ENCODE measurements at places on chromosomes 1 and 21. TPM values are rescaled to one million over a fixed set of nuclear protein-coding genes. Genes with fewer than 3 reads are reported as not detected.

DNA sequence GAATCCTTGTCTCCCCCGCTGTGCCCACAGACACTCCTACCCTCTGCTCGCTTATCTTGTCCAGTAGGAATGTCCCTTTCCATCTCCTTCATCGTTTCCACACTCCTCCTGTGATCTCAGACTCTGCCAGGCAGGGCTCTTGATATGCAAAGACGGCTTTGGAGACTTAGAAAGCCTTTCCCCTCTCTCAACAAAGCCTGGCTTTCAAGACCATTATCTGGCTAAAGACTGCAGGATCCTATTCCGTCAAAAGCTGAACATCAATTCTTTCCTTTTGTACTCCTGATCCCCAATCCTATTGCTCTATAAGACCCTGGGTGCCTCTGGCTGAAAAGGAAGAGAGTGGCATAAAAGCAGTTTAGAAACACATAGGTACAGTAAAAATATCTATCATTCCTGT lies 63.9 kb downstream of the SDC3 start:
- peaks cover 55% of the 10 kb centered on the region for H3K4me1 ChIP-seq
- no peaks in the 10 kb centered on the region for H3K36me3 ChIP-seq
- H3K27ac ChIP-seq: no peak overlapping the region
- H3K4me3 ChIP-seq: no peak overlapping the region
- H3K27me3 ChIP-seq: peaks cover 24% of the 10 kb centered on the region

GRCh38 chr1:84245563-84245962 lies 55.9 kb upstream of the SAMD13 start:
- DNase-seq: no peak
- H3K27ac ChIP-seq: no peak overlapping the region
- H3K27me3 ChIP-seq: no peaks in the 10 kb centered on the region
- no peak overlapping the region for H3K4me3 ChIP-seq
- no peaks in the 10 kb centered on the region for H3K36me3 ChIP-seq

DNA sequence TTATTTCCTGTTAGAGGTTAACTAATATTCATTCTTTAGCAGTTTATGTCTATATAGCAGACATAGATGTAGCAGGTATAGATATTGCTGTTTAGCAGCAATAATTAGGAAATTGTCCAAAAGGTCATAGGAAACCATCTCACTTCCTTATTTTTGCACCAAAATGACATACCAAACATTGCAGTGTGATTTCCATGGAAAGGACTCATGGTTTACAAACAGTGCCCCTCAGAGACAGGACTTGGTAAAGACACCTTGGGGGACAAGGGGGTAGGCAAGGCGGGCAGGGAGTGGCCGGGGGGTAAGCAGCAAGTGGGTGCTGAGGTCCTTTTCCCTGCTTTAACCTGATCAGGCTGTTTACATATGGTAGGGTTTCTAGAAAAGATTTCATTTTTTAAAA lies 30.5 kb downstream of the BATF3 start:
- no peak overlapping the region for H3K4me3 ChIP-seq
- H3K36me3 ChIP-seq: no peaks in the 10 kb centered on the region
- peaks cover 39% of the 10 kb centered on the region for H3K4me1 ChIP-seq
- H3K27ac ChIP-seq: no peak overlapping the region
- DNase-seq: no peak
- peaks cover 4% of the 10 kb centered on the region for H3K27me3 ChIP-seq

GRCh38 chr21:45724994-45725843 lies 81.7 kb downstream of the PCBP3 start:
- no peaks in the 10 kb centered on the region for H3K36me3 ChIP-seq
- H3K27me3 ChIP-seq: no peaks in the 10 kb centered on the region
- H3K4me3 ChIP-seq: no peak overlapping the region
- DNase-seq: no peak
- no peaks in the 10 kb centered on the region for H3K4me1 ChIP-seq
- H3K27ac ChIP-seq: no peak overlapping the region

GRCh38 chr21:32278103-32278502 lies 746 bp downstream of the MIS18A start:
- H3K27me3 ChIP-seq: no peaks in the 10 kb centered on the region
- H3K36me3 ChIP-seq: peaks cover 16% of the 10 kb centered on the region
- peak overlapping the region; percentile 94 for H3K4me3 ChIP-seq

- peak overlapping the region; percentile 82 for H3K27ac ChIP-seq
- peaks cover 98% of the 10 kb centered on the region for H3K4me1 ChIP-seq
- DNase-seq: peak; percentile 85
- no peaks in the 10 kb centered on the region for H3K36me3 ChIP-seq
- H3K4me3 ChIP-seq: peak overlapping the region; percentile 50
Observed at GRCh38 chr1:2290595-2291510, 62.7 kb downstream of the SKI start.

- no peak overlapping the region for H3K27ac ChIP-seq
- H3K4me1 ChIP-seq: no peaks in the 10 kb centered on the region
- no peak overlapping the region for H3K4me3 ChIP-seq
- H3K27me3 ChIP-seq: peaks cover 3% of the 10 kb centered on the region
- no peak for DNase-seq
Observed at GRCh38 chr21:25421321-25422028, 185.8 kb downstream of the MRPL39 start.

- H3K4me1 ChIP-seq: no peaks in the 10 kb centered on the region
- no peak for DNase-seq
- H3K27me3 ChIP-seq: no peaks in the 10 kb centered on the region
- H3K4me3 ChIP-seq: no peak overlapping the region
- no peaks in the 10 kb centered on the region for H3K36me3 ChIP-seq
- H3K27ac ChIP-seq: peak overlapping the region; percentile 16
Observed at GRCh38 chr21:18252256-18252655, 7.6 kb downstream of the CHODL start.

The ARHGEF10L gene
- total RNA-seq: 59.1 TPM

The ARHGAP29 gene
- total RNA-seq: 26.5 TPM
